Stimulated activated CD8-positive, alpha-beta memory T cell treated with anti-CD3 and anti-CD28 coated beads, Interleukin-15, amount 100 ng/mL, for 4 hours (primary cell): ENCODE measurements at places on chromosomes 1 and 21.

- no peak for DNase-seq
Measured at GRCh38 chr21:37257511-37257966, 9.6 kb downstream of the VPS26C start.

- no peak for DNase-seq
Measured at GRCh38 chr1:240235521-240236288, 144.0 kb downstream of the FMN2 start.

DNA sequence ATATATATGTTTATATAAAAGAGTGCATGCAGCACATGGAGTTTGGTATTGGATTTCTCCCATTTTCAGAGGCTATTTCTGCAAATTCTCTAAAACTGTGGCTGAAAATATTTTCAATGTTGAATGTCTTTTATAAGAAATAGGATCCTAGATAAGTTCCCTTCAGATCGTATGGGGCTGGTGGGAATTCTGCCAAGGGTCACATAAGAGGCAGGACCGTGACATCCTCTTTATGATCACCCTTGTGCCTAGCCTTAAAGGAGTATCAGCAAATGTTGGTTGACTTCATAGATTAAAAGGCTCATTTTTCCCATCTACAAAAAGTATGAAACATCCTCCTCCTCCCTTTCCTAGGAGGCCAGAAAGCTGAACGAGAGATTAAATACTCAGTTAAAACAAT lies 1.3 kb upstream of the IFNAR2 start:
- DNase-seq, result no peak

GRCh38 chr1:47745715-47746609 lies 251.2 kb downstream of the TRABD2B start:
- DNase-seq, result no peak

GRCh38 chr1:54110996-54111395 lies 41.8 kb downstream of the CDCP2 start:
- no peak for DNase-seq

DNA sequence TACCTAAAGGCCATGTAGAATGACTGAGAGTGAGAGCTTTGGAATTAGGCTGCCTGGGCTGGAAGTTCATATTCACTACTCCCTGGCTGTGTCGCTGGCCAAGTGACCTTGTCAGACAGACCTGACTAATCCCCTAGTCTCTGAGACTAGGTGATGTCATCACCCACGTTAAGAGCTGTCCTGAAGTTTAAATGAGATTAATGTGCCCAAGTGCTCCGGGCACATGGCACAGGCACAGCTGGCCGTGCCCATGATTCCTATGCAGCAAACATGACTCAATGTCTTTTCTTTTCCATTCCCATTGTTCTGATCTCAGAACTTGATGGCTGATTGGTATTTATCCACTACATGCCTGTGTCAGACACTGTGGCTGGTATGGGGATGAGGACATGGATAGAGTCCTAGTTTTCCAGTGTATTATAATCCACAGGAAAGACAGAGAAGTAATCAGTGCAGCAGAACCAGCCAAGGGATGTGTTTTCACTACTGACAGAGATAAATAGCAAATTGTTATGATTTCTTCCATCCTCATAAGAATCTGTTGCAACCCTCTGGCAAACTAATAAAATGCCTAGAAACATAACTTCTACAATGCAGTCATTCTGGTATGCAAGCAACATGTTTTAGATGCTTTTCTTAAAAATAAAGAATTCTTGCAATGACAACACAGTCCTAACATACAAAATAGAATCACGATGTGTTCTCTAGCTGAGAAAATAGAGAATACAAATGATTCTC lies 180.9 kb downstream of the PCP4 start:
- DNase-seq, result no peak

DNA sequence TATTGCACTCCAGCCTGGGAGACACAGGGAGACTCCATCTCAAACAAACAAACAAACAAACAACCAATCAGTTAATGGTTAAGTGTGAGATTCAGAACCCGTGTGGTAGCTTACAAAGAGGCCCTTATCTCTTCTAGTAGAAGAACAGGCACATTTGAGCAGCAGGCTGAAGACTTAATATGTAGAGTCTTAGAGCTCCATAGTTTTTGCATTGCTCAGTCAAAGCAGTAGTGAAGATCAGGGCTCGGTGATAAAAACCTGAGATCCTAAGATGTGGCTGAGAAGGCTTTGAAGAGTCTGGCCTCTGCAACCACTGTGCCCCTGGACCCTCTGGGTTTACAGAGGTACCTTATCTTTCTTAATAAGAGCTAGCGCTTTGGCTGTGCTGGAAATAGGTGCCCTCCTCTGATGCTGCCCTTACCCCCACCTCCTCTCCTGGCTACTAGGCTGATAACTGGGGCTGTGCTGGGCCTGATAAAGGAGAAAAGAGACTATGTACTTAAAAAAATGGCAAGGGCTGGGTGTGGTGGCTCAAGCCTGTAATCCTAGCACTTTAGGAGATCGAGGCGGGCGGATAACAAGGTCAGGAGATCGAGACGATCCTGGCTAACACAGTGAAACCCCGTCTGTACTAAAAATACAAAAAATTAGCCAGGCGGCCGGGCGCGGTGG lies 10.5 kb upstream of the UCK2 start:
- DNase-seq, result no peak

DNA sequence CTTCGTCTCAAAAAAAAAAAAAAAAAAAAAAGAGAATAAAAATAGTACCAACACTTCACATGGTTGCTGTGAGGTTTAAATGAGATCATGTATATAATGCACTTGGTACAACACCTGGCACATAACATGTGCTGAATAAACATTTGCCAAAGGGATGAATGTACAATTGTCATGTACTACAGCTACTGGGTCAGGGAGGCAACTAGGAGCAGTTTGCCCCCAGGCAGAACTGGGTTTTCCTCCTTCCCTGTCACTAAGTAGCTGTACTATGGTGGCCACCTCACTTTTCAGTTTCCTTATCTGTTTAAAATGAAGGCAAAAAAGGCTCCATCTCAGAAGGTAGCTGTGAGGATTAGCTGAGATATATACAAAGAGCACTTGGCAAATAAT lies 11.5 kb downstream of the AK2 start:
- DNase-seq, result no peak

DNA sequence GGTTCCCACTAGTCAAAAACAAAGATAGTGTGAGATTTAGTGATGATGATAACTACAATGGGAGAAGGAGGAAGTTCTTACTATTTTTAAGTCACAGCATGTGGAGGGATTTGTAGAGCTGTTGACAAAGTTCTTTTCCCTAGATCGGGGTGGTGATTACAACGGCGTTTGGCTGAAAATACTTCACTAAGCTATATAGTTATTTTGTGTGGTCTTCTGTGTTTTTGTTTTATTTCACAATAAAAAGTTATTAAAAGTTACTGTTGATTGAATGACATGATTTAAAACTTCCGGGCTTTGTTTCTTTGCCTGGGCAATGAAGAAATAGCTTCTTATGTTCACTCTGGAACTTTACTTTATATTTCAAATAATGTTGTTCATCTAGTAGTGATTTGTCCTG lies 47.3 kb upstream of the SSX2IP start:
- no peak for DNase-seq

DNA sequence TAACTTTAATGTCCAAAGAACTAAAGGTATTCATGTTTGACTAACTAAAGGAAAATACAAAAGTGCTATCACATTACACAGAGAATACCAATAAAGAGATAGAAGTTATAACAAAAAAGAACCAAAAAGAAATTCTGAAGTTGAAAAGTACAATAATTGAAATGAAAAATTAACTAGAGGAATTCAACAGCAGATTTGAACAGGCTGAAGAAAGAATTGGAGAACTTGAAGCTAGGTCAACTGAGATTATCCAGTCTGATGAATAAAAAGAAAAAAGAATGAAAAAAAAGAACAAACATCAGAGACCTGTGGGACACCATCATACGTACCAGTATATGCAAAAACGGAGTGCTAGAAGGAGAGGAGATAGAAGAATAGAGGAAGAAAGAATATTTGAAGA lies 78.5 kb downstream of the NUP210L start:
- no peak for DNase-seq

DNA sequence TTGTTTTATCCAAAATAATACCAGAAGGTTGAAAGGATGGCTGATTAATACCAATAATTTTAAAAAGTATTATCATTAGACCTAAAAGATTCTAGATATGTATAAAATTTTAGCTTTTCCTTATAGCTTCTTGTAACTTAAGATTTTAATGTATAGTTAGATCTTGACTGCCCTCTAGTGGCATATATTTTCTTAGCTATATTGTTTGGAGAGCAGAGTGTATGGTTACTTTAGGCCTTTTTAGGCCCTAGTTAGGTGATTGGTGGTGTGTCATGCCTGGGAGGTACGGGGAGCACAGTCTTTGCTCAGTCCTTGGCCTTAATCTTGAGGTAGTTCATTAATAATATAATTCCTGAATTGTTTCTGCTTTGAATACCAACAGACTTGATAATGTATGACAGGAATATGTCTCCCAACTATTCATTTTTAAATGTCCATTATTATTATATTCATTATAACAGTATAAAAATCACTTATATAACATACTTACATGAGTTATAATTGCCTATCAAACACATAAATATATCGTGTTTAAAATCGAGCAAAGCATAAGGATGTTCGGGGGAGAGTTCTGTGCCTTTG lies 328.4 kb downstream of the ZP4 start:
- no peak for DNase-seq

DNA sequence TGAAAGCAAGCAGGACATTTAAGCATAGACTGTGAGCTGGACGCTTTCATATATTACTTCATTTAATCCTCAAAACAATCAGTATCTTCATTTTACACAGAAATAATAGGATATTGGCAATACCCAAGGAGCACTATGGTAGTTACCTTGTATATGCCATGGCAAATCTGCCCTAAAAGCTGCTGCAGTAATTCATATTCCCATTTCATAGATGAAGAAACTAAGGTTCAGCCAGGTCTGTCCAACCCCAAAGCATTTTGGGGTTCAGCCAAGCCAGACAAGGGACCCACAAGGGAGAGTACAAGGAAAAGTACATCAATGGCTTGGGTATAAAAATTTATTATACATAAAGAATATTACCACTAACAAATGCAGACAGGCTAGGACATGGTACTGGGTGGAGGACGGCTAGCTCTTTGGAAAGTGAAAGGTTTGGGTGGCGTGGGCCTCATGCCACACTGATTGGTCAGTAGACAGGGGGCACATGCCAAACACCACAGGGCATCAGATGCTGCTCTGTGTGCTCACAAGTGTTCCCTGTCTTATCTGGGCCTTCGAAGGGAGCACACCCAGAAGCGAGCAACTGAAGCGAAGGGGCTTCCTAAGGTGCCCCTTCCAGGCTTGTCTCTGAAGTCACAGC lies 23.9 kb upstream of the PTAFR start:
- DNase-seq, result no peak

DNA sequence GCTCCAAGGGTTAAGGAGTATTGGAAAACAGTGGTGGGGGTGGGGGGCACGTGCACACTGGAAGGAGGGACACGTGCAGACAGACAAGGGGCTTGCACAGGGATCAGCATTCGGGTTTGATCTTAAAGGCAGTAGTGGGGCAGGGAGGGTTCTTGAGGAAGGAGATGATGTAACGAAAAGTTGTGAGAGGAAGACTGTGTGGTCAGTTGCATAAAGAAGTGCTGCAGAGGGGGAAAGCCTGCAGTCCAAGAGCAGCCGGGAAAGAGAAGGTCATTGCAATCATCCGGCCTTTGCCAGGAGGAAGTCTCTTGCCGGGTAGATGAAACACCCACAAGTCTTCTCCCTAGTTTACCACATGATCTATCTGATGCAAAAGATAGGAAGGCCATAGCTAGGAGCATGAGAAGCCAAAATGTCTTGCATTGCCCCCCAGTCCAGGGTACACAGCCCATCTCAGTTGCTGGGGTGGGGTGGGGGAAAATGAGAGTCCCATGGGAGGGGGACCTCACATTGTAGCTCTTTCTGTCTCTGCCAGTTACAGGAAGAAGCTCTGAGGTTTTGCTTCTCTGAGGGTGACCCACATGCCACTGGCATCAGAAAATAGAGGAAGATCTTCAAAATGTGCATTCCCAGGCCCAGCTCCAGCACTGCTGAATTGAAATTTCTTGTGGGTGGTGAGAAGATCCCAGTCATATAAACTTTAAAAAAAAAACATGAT lies 202.5 kb upstream of the RAB4A start:
- no peak for DNase-seq

DNA sequence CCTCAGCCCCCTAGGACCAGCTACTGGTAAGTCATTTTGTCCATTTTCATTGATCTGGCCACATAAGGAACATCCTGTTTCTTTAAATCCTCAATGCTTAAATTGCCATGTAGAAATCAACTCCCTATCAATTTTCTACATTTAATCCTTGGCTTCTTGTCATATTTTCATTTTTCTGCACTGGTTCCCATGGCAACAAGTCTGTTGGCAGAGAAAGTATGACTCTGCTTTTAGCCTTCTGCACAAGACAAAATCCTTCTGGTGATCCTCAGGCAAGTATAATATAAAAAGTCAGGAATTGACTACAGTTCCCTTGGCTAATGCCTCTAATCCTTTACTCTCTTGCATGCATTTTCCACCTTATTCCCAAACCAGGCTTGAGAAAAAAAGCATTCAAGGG lies 65.0 kb downstream of the LRRC40 start:
- no peak for DNase-seq

GRCh38 chr1:61215119-61215518 lies 132.8 kb downstream of the NFIA start:
- no peak for DNase-seq

DNA sequence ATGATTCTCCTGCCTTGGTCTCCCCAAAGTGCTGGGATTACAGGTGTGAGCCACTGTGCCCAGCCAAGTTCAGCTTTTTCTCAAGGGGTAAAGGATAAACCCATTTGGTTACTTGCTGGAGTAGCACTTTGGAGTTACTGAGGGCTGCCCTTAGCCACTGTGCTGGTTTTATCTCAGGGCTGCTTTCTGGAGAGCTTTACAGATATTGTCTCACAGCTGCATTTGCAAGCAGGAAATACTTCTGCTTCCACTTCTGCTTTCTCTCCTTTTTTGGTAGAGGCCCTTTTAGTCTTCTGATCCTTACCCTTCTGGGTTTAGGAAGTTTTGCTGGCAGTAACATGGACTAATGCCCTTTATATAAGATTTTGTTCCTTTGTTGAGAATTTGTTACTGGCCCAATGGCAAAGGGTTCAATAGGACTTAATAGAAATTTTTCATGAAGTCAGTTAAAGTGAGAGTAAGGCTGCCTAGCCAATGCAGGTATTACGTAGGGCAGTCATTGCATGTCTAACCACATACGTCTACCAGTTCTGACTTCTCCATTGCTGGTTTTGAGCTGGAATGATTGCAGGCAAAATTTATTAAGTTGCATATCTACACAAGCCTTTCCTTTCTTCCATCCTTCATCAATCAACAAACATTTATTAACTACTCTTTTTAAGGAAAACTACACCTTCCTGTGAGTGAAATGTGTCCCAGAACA lies 24.4 kb downstream of the CAP1 start:
- DNase-seq, result no peak

DNA sequence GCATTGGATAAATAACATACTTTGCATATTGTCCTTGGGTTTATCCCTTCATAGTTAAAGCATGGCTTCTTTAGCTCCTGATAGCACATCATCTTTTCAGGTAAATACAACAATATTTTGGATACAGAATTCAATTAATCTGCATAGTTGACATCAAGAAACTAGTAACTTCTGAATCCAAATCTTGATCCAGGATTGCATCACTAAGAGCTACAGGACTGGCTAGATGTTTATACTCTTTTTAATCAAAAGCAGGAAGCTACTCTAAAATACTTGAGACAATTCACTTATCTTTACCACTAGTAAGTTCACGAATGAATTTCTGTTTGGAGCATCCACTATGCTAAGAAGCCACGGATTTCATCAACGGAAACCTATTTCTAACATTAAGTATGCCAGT lies 54.2 kb upstream of the SLC44A3 start:
- DNase-seq, result no peak

- DNase-seq, result no peak
Measured at GRCh38 chr1:244815600-244816099, 19.8 kb upstream of the COX20 start.

- no peak for DNase-seq
Measured at GRCh38 chr1:30997463-30998057, 68.0 kb downstream of the PUM1 start.
